ENCODE measurements at places on chromosomes 11 and 22.

GRCh38 chr11:74824285-74824982, 75.8 kb downstream of the RNF169 start:
- no peak overlapping the region for H3K4me3 ChIP-seq
- no peak overlapping the region for H3K27ac ChIP-seq
- DNase-seq: no peak

GRCh38 chr11:93983542-93984195, 37.5 kb upstream of the HEPHL1 start:
- DNase-seq: no peak
- H3K36me3 ChIP-seq: no peaks in the 10 kb centered on the region
- no peaks in the 10 kb centered on the region for H3K27me3 ChIP-seq
- no peak overlapping the region for H3K4me3 ChIP-seq
- H3K4me1 ChIP-seq: peaks cover 31% of the 10 kb centered on the region

DNA sequence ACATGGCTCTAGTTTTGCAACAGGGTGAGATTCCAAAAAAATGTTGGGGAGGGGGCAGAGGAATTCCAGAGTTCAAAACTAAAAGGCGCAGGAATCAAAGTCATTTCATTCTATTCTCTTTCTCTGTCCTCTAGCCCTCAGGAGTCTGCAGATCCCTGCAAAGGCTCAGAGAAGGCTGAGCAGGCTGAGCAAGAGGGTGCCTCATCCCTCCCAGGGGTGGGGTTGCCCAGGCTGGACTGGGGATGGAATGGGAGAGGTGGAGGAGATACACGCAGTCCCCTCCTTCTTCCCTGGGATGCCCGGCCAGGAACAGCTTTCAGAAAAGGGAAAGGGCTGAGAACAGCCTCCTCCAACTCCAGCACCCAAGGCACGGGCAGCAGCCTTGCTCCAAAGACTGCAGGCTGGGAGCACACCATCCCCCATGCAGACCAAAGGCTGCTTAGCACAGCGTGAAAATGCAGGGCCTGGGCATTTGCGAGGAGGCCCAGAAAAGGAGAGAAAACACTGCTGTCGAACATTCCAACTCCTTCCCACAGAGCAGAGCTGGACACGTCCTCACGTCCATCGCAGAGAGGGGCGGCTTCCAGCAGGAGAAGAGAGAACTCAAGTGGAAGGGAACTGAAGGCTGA, 51.8 kb downstream of the MN1 start:
- no peak overlapping the region for H3K4me3 ChIP-seq
- H3K27ac ChIP-seq: no peak overlapping the region
- H3K36me3 ChIP-seq: no peaks in the 10 kb centered on the region
- peaks cover 11% of the 10 kb centered on the region for H3K4me1 ChIP-seq
- no peak for DNase-seq
- no peaks in the 10 kb centered on the region for H3K27me3 ChIP-seq

DNA sequence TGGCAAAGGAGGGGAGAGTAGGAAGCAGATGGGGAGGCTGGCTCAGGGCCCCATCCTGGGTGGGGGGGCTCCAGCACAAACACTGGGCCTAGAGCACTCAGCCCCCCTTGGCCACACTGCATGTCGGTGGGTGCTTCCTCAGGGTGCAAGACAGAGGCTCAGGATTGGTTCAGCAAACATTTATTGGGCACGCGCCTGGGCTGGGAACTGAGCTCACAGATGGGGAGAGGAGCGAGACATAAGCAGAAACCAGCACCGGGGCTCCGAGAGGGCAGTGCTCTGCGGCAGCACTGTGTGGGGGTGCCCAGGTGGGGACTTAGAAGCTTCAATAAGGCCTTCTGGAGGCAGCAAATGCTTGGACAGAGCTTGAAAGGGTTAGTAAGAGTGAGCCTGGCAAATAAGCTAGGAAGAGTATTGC, 12.1 kb upstream of the EHD1 start:
- no peak overlapping the region for H3K27ac ChIP-seq
- peaks cover 20% of the 10 kb centered on the region for H3K4me1 ChIP-seq
- H3K4me3 ChIP-seq: no peak overlapping the region
- H3K36me3 ChIP-seq: no peaks in the 10 kb centered on the region

- no peaks in the 10 kb centered on the region for H3K27me3 ChIP-seq
- H3K36me3 ChIP-seq: no peaks in the 10 kb centered on the region
- H3K27ac ChIP-seq: no peak overlapping the region
- H3K4me1 ChIP-seq: no peaks in the 10 kb centered on the region
These were observed 13.7 kb downstream of the CYP2D6 start for GRCh38 chr22:42116848-42117424.

DNA sequence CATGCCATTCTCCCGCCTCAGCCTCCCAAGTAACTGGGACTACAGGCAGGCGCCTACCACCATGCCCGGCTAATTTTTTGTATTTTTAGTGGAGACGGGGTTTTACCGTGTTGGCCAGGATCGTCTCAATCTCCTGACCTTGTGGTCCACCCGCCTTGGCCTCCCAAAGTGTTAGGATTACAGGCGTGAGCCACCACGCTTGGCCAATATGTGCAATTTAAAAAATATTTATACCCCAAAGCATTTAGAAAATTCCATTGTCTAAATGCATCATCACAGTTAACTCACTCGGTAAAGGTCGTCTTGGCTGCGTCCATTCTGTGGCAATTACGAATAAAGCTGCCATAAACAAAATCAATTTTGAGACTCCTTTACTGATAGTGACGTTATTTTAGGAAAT, 36.2 kb downstream of the EP300 start:
- peaks cover 43% of the 10 kb centered on the region for H3K36me3 ChIP-seq
- DNase-seq: no peak
- H3K4me3 ChIP-seq: no peak overlapping the region
- H3K27ac ChIP-seq: no peak overlapping the region

GRCh38 chr22:37014835-37015586, 4.2 kb downstream of the TST start:
- no peak for DNase-seq
- H3K27me3 ChIP-seq: no peaks in the 10 kb centered on the region
- peaks cover 11% of the 10 kb centered on the region for H3K4me1 ChIP-seq

GRCh38 chr11:35089666-35090065, 49.3 kb upstream of the CD44 start:
- DNase-seq: no peak
- H3K36me3 ChIP-seq: no peaks in the 10 kb centered on the region
- no peaks in the 10 kb centered on the region for H3K4me1 ChIP-seq
- H3K4me3 ChIP-seq: no peak overlapping the region

DNA sequence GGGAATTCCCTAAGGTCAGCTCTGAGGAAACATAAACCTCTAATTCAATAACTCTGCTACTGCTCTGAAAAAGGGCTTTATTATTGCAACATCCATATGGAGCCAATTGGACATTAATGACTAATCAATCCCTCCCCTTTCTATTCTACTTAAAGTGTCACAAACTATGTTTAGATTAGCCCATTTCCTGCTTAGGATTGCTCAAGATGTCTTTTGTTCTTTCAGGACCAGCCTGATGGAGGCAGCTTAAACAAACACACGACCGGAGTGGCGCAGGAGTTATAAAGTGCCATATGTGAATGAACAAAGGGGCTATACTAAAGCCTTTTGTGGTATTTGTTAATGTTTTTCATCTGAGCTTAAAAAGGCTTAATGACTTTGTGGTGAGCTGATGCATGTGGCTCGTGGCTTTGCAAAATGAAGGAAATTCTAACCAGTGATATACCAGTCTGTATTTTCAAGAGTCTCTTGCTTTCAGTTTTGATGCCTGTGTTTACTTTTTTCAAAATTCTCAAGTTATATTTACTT, 354.4 kb downstream of the SOX6 start:
- DNase-seq: peak; percentile 30
- H3K4me1 ChIP-seq: no peaks in the 10 kb centered on the region
- no peak overlapping the region for H3K27ac ChIP-seq
- H3K36me3 ChIP-seq: no peaks in the 10 kb centered on the region
- H3K27me3 ChIP-seq: no peaks in the 10 kb centered on the region

Data from PC-3 (cell line).